Gastroesophageal sphincter (tissue), 4 donors: ENCODE measurements at places on chromosomes 5 and 9. TPM values are rescaled to one million over a fixed set of nuclear protein-coding genes. Genes with fewer than 3 reads are reported as not detected.

- no peak for ATAC-seq
Measured at GRCh38 chr9:134390947-134391318, 64.7 kb downstream of the RXRA start.

The FABP6 gene
- total RNA-seq, result not detected

DNA sequence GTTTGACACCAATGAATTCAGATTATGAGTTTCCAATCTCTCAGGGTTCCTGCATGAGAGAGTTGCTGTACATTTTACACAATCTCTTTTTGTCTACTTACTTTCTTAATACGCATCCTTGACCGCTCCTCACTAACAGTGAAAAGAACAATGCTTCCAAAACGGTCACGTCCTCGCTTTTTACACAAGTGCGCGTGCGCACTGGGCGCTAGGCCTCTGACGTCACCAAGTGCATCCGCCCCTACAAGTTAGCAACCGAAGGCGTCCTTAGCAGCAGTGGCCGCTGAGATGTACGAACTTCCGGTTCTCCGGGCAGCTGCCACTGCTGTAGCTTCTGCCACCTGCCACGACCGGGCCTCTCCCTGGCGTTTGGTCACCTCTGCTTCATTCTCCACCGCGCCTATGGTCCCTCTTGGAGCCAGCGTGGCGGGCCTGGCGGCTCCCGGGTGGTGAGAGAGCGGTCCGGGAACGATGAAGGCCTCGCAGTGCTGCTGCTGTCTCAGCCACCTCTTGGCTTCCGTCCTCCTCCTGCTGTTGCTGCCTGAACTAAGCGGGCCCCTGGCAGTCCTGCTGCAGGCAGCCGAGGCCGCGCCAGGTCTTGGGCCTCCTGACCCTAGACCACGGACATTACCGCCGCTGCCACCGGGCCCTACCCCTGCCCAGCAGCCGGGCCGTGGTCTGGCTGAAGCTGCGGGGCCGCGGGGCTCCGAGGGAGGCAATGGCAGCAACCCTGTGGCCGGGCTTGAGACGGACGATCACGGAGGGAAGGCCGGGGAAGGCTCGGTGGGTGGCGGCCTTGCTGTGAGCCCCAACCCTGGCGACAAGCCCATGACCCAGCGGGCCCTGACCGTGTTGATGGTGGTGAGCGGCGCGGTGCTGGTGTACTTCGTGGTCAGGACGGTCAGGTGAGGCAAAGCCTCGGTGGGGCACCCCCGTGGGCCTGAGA lies at the start of gene FAM174A:
Gene FAM174A, plus strand, starts transcription at position 315 of the 946 bp plus-strand sequence. Its CDS starts 157 bp downstream, at position 472.
- peak; percentile 99 for ATAC-seq

DNA sequence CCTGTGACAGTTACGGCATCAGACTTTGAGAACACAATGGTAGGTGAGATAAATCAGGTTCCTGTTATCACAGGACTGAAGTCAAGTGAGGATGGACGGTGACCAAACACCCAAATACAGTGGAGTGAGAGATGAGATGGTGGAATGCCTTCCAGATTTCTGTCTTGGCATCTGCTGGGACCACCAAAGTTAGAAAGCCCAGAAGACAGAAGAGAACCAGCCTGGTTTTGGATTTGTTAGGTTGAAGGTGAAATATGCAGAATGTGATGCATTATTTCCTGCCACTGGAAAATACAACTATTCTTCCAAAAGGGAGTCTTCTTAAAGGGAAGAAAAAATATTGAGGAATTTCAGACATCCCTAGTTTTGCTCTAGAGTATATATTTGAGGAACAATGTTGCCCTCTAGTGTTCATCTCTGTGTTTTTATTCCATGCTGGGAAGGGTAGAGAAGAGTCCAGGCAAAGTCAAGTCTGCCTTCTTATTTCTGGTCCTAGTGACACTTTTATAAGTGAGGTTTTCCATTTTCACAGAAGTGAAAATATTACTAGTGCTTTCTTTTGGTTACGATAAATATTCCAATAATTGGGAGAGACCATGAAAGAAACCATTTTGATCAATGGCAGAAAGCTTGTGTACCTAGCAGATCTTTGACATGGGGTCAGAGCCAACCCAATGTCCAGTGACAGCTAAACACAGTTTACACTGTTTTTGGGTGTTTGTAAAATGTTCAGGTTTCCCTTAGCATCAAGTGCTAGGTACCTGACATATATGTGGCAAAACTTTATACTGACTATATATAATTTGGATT lies 142.3 kb upstream of the ANKH start:
- peak; percentile 72 for ATAC-seq

DNA sequence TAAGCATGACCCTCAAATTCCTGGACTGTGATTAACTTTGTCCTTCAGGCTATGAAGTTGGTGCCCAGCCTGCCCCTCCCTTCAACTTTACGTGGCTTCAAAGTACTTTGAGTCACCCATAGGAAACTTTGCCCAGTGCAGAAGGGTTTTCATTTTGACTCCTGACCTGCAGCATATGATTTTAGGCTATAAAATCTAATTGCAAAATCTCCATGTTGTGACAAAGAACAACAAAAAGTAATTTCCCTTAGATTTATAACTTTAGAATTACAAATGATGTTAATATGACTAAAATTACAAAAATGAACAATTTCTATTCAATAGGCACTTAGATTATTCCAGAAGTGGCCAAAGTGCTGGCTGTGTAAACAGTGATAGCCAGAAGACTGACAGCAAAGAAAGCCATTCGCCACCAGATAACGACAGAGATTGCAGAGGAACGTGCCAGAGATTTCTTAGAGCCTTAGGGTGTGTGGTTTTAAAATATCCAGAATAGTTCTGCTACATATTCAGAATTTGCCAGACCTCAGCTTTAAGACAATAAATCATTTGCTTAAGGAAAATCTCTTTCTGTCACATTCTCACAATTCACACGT lies 197.4 kb downstream of the SEMA5A start:
- ATAC-seq, result no peak

GRCh38 chr5:41083306-41083705 lies 12.2 kb upstream of the MROH2B start:
- ATAC-seq, result no peak
